ENCODE measurements at places on chromosomes 2 and 18. TPM values are rescaled to one million over a fixed set of nuclear protein-coding genes. Genes with fewer than 3 reads are reported as not detected.

The SFTPB gene
- not detected for total RNA-seq

DNA sequence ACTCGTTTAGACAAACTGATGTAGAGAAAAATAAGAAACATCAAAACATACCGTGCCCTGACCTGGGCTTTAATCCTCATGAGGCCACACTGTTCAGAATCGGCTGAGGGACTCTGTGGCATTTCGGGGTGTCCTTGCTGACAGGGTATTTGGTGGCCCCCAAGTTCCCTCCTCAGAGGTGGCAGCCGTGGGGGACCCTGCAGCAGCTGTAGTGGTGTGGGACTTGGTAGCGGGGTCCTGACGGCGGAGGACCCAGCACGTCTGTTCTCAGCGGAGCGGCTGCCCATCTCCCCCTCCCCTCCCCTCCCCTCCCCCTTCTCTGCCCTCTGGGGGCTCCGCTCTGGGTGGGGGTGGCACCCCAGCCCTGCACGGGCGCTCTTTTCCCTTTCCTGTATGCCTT, 18.4 kb downstream of the KCNG2 start:
- DNase-seq: no peak

GRCh38 chr2:217948351-217948791, 54.4 kb downstream of the TNS1 start:
- no peak for DNase-seq

- DNase-seq: no peak
These were observed 90.1 kb downstream of the ACVR1 start for GRCh38 chr2:157785866-157786662.

DNA sequence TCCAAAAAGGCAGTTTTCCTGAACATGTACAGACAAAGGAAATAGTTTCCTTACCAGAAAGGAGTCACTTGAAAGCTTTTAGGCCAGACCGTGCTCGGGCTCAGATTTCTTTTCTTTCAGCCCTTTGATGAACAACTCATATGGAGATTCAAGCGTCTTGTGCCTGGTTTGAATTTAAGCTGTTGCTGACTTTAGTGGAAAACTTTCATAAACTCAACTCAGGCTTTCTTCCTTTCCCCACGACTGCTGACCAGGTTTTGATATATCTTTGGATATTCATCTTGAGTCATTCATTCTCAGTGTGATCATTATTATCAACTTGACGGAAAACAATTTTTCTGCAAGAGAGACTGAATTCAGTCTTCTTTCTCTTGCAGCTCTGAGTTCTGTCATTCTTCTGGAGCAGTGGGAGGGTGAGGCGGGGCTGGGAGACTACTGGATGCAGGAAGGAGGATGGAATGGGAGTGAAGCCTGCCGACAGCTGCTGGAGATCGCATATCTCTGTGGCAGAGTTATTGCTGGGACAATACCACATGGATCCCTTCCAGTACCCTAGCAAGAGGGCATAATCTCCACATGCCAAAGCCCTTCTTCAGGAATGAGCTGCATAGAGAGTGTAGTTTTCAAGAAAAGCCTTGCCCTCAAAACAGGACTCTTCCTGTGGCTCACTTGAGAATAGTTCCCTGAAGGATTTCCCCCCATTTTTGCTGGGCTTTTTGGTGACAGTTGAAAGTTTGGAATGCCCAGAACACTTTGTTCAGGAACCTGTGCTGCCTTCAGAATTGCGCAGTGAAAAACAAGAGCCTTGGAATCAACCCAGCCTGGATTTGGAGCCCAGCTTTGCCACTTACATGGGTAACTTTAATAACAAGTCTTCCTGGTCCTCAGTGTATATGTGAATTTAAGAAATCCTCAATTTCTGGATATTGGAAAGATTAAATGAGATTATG, 364.4 kb downstream of the ZNF521 start:
- DNase-seq: no peak

The C2orf78 gene
- total RNA-seq: not detected

The MTHFD2 gene
- 18.6 TPM for total RNA-seq

The STPG4 gene
- total RNA-seq: not detected

GRCh38 chr2:175606010-175606841, 395.8 kb downstream of the LNPK start:
- DNase-seq: no peak

DNA sequence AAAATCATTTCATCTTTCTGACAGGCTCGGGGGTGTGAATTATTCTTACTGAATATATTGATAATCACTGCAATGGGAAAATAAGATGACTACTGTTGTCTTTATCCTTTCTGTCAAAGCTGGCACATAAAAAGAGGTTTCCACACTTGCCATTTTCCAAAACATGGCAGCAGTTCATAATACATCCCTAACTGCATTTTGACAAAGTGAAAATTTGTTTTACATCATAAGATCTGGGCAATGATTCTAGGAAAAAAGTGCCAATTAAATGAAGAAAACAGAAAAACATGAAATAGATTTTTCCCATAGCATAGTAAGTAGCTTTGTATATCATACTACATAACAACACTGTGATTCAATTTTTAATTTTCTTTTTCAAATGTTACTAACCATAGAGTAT, 65.4 kb downstream of the ERBB4 start:
- no peak for DNase-seq

GRCh38 chr2:102336502-102336945, 19.1 kb upstream of the IL18R1 start:
- no peak for DNase-seq

DNA sequence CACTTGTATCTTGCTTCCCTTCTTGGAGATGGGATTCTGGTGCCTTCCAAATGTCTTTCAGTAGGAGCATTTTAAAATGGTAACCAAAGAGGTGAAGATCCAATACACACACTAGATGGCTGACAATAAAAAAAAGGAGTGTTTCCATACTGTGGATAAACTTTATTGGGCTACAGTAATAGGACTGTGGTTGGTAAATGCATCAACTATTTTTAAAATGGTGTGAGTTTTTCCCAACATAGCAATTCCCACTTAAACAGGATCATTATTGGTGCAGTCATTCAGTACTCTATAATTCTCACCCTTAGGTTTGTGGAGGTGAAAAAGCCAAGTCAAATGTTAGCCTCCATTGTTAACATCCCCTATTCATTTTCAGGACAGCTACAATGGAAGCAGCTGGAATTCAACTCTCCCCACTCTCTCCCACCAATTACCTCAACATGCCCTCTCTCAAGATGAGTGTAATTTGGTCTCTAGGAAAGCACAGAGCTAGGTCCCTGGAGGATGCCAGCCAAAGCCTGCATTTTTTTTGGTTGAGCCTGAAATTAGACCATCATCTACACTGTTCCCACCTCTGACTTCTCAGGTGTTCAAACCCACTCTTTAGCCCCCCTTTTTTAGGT, 273.3 kb downstream of the TCF4 start:
- DNase-seq: no peak

The PTH2R gene
- not detected for total RNA-seq

DNA sequence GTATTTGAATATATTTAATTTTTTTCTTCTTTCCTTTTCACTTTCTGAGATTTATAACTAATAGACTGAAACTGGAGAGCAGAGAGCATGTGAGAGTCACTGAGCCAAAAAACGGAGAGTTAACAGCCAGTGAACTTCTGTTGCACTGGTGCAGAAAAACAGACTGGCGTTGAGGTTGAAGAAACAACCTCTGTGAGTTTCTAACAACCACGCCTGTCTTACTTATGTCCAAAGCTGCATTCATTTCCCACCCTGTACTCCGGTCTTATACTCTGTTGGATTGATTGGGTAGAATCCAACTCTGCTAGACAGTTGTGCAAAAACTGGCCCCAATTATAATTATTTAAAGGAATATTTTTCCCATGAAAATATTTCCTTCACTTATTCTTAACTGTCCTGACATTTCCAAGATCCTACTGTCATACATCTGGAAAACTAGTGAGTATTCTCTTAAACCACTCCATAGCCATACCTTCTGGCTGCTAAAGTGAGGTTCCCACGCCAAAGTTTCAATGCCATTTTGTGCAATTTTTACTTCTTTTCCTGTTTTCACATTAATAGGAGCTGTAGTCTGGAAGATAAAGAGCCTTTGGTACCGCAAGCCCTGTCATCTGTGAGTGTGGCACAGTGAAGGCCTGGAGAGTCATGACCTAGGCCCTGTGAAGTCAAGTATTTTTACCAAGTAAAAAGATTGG, 9.4 kb downstream of the CYP1B1 start:
- no peak for DNase-seq

- no peak for DNase-seq
These were observed 6.6 kb upstream of the TNFRSF11A start for GRCh38 chr18:62318228-62319180.

- DNase-seq: no peak
These were observed 644 bp downstream of the ABCG5 start for GRCh38 chr2:43837831-43838559.

The SUMO1 gene
- 72.9 TPM for total RNA-seq

All from CD4-positive, alpha-beta T cell (primary cell).